ENCODE measurements at places on chromosomes 7 and 10.
A peak's percentile ranks its signal among the peaks of the same experiment; 100 is the strongest.

GRCh38 chr7:77913977-77914607 lies 115.5 kb downstream of the PHTF2 start:
- no peak for DNase-seq

DNA sequence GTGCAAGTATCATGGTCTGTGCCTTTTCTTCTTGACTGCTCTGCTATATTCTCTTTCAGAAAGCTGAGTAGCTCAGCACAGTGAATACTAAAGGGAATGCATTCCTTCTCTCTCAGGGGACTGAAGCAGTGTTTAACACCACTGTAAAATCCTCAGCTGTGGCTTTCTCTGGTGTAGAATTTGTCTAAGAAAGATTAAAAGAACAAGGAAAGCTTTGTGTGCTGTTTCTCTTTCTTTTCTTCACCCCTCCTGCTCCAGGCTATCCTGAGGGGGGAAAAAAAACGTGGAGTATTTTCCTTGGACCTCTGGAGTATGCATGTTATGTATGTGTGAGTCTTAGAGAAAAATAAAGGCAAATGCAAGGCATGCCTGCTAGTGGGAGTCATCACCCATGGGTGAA lies 383.9 kb downstream of the AUTS2 start:
- no peak for DNase-seq

- DNase-seq, result peak; percentile 80
Observed at GRCh38 chr7:149209518-149210269, 14.3 kb downstream of the ZNF282 start.

DNA sequence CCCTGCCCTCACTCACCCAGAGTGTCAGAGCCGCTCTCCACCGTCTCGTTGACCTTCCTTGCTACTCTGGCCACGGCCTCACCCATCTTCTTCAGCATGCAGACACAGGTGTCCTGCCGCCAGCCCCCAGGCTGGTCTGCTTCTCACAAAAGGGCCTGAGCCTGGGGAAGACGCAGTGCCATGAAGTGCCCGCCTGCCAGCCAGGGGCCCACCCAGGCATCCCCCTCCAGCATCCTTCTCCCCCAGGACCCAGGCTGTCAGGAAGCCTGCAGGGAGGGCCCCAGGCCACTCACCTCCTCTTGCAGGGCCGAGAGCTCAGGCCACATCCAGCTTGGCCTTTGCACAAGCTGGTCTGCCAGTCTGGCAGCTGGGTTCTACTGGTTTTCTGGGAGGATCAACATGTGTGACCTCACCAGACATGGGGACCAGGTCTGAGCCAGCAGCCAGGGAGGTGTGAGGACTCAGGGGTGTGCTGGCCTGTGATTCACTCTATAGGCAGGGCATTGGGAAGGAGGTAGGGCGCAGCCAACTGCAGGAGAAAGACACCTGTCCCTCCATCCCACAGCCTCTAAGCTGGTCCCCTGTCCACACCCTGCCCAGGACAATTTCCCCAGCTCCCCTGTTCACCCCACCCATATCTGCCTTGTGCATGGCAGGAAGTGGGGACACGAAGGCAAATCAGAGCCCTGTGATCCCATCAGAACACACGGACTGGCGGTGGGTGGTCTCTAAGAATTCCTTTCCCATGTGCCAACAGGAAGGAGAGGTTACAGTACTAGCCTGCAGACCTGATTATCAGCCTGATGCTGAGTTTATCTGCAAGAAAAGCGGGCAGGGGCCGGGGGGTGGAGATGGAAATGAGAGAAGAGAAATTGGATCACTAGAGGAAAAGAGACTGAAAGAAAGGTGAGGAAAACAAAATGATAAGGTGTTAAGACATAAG lies 5.7 kb downstream of the LRRC20 start:
- DNase-seq, result no peak

- no peak for DNase-seq
Observed at GRCh38 chr10:70564901-70565351, 37.6 kb downstream of the PRF1 start.

DNA sequence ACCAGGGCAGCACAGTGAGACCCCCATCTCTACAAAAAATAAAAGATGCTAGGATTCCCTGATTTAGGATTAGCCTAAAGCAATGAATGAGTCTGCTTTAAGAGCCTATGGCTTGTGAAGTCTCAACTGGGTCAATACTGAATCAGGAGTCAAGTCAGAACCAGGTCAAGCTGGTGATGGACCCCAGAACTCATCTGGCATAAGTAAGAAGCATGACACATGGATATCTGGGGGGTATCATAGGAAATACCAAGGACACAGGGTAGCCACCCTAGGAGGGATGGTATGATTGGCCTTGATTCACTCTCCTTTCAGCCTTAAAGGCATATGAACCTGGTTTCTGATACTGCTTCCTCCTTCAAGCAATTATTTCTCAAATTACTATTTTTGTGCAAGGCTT lies 78.4 kb upstream of the FAM133B start:
- no peak for DNase-seq

GRCh38 chr7:38878694-38879457 lies 30.1 kb downstream of the VPS41 start:
- no peak for DNase-seq

- no peak for DNase-seq
Observed at GRCh38 chr10:28928484-28928883, 251.2 kb downstream of the BAMBI start.

DNA sequence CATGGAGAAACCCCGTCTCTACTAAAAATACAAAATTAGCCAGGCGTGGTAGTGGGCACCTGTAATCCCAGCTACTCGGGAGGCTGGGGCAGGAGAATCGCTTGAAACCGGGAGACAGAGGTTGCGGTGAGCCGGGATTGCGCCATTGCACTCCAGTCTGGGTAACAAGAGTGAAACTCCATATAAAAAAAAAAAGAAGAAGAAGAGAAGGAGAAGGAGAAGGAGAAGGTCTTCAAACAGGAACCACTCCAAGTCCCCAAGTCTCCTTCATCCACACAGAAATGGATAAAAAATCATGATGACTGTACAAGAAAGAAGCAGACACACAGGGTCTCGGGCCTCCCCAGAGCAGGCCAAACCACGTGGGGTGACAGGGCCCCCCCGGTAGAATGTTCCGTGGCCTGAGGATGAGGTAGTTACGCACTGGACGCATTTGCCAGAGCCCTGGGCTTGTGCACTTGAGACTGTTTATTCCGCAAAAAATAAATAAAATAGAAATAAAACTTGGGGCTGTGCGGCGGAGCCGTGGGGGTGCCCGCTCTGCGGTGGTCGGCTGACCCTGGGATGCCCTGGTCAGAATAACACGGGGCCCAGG lies 15.8 kb downstream of the VENTX start:
- DNase-seq, result no peak

DNA sequence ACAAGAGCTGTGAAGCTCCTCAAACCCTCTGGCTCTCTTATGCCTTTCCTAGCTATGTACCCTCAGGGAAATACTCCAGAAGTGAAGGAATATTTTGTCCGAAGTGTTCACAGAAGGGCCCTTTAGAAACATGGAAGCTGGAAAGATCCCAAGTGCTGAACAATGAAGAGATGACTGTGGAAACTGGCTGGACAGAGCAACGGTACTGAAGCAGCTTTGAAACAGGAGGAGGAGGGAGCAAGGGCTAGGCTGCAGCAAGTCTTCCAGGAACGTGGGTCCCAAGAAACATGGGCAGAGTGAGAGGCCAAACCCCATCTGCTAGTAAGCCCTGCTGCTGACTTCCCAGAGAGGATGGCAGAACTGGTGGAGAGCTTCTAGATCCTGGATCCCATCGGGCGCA lies 3.0 kb upstream of the PSAP start:
- DNase-seq, result no peak

DNA sequence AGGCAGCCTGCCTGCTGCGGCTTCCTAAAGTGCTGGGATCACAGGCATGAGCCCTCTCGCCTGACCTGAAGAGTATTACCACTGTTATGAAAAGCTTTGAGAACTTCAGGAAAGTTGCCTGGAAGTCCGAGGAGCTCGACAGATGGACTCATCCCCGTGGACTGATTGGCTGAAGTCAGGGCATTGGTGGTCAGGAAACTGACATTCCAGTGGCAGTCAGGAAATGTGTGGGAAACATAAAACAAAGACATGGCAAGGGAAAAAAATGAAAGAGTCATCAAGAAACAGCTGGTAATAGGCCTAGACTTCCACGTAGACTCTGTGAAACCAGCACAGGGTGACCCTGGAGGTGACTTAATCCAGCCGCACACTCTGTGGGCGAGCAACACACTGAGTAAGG lies 123.3 kb downstream of the CDH23 start:
- DNase-seq, result no peak

DNA sequence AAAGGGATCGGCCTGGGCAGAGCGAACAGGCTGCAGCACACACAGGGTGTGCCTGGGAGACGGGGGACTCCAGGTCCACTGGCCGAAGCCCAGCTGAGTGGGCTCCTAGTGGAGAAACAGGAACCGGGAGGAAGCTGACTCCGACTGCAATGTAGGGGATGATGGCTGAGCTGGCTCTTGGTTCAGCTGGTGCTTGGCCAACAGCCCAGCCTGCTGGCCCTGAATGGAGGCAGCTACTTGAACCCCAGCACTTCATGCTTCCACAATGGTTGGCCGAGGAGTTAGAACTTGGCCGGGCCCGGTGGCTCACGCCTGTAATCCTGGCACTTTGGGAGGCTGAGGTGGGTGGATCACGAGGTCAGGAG lies 27.0 kb upstream of the FRAT2 start:
- DNase-seq, result no peak

DNA sequence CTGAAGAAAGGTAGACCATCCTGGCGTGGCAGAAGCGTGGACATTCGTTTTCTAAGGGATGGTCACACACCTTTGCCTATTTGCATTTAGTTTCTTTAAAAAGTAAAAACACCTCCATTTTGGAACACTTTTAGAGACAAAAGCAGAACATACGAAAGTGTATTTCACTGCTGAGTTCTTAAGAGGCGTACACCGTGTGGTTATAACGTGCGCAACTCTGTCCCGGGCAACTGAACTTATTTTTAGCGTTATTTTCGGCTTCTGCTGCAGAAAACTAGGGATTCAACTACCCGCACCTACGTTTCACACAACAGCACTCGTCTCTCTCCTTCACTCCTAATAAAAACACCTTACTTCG lies 557 bp upstream of the LSM8 start:
- DNase-seq, result peak; percentile 15

Data from GM13976 (cell line).